ENCODE measurements at places on chromosomes 2 and 18.

GRCh38 chr2:98507461-98507860, 62.8 kb downstream of the INPP4A start:
- no peak for DNase-seq

DNA sequence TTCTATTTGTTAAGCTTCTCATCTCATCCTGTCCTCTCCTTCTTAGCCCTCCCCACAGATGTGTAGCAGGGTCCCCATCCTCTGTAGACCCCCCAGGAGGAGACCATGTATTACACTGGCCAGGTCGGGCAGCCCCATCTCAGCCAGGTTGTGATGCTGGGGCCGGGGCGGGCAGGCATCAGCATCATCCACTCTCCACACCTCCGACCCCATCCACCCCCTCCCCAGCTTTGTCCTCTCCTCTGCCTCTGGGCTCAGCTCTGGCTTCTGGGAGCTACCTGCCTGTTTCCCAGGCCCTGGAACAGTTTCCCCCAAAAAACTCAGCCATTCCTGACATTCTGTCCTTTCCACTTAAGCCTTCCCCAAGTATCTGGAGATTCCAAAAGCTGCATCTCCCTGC, 49.2 kb downstream of the GBX2 start:
- DNase-seq, result no peak

- peak; percentile 64 for DNase-seq
These were observed at the start of gene LIPG for GRCh38 chr18:49561289-49562193. TSS of gene LIPG (plus strand) at chr18:49562057. CDS start at chr18:49562309, 252 bp downstream.

- DNase-seq, result no peak
These were observed 146.4 kb upstream of the COPS8 start for GRCh38 chr2:236939271-236939670.

DNA sequence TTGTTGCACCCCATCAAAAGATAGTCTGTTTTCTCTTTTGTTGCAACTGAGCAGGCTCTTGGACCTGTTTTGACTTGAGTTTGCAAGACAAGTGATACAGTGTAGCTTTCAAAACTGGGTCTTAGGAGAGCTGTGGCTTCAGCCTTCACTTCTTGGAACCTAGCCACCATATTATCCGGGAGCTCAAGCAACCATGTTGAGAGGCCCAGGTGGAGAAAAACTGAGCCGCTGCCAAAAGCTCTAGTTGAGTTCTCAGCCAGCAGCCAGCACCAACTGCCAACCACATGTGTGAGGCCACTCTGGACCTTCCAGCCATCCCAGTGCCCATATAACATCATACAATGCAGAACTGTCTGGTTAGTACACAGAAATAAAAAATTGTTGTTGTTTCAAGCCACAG, 5.4 kb downstream of the CACNB4 start:
- DNase-seq, result no peak

GRCh38 chr2:30643674-30644073, 163.6 kb downstream of the CAPN13 start:
- DNase-seq, result no peak

DNA sequence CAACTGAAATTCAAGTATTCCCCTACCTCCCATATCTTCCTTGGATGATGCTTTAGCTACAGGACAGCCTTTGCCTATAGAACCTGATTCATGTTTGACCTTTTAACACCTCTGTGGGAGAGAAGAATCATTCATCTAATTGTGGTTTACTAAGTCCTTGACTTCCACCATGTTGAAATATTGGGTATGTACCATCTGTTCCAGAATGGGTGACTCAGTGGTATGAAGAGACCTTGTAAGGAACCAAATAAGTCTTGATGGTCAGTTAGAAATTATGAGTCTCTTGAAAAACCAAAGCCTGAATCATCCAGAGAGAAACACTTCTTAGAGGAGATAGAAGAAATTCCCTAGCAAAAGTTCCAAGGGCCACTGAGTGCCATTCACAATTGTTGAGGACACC, 27.5 kb downstream of the STAMBP start:
- DNase-seq, result no peak

DNA sequence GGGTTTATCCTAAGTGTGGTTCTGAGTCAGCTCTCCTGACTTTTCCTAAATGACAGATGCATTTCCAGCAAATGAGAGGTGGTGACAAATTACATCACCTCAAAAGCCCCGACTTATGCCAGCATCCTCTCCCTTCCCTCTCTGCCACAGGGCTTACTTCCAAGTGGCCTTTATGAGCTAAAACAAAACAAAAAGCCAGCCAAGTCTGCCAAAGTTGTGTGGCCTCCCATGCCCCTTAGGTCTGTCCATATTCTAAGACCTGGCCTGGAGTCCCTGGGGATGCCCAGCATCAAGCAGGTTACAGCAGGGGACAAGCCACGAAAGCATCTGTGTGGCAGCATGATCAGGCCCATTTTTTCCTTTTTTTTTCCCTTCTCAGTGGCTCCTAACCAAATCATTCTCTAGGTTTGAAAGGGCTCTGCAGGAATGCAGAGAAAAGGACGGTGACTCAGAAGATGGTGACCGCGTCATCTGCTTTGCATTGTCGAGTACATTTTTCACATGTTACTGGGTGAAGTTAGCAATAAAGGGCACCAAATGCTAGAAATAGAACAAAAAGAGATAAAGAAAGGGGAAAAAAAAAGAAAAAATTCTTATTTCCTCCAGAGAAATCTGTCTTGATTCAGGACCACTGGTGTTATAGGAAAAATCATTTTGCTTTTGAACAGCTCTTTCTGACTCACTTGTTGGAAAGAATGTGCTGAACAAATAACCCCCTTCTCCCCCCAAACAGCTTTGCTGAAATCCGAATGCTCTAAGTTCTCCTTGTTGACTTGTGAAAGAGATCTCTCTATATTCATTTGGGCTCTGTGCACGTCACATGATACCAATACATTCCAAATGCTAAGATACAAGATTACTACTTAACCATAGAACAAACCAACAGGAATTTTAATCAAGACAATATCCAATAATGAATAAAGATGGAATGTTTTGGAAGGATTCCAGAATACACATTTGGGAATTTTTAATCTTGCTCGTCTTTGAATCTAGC, 178.7 kb downstream of the EN1 start:
- DNase-seq, result no peak

DNA sequence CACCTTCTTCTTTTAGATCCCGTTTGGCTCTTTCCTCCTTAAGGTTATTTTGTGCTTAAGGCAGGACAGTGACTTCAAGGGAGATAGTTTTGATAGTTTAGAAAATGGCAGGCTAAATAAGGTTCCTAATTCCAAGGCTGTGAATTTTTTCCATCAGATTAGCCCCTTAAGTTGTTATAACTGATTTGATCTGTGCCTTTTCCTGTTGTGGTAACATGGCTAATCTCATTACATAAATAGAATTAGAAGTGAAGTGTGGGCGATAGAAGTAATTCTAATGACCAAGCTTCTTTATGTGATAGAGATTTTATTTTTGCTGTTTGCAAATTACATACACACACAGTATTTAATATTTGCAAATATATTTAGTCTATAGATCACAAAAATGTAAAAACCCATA, 102.0 kb downstream of the MYO1B start:
- DNase-seq, result no peak

GRCh38 chr2:188414869-188415753, 123.4 kb downstream of the GULP1 start:
- no peak for DNase-seq

DNA sequence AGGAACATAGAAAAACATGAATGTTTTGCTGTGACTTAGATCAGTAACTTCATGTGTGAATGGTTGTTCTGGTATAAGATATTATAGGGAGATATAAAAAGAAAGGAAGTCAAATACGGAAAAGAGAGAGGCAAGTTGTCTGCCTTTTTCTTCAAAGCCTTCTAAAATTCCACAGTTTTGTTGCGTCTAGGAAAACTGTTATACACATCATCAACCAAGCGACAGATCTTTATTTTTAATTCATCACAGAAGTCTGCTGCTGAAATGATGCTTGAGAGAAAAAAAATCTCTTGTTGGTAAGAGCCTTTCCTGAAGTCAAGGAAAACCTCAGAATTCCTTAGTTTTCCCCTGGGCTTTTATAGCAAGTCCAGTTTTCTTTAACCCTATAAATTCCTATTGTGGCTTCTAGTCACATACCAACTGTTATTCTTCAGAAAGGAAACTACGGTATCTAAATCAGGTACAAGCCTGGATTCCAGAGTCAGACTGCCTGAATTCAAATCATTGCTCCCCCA, 36.3 kb upstream of the TANC1 start:
- no peak for DNase-seq

DNA sequence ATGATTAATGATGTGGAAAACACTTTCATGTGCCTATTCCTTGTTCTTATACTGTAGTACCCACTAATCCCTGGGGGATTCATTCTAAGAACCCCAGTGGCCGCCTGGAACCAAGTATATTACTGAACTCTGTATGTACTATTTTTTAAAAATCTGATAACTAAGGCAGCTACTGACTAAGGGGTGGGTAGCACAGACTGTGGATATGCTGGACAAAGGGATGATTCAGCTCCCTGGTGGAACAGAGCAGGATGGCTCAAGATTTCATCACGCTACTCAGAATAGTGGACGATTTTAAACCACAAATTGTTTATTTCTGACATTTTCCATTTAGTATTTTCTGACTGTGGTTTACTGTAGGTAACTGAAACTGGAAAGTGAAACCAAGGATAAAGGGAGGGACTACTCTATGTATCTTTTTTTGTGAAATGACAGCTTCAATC, 41.8 kb upstream of the CDC42EP3 start:
- no peak for DNase-seq

DNA sequence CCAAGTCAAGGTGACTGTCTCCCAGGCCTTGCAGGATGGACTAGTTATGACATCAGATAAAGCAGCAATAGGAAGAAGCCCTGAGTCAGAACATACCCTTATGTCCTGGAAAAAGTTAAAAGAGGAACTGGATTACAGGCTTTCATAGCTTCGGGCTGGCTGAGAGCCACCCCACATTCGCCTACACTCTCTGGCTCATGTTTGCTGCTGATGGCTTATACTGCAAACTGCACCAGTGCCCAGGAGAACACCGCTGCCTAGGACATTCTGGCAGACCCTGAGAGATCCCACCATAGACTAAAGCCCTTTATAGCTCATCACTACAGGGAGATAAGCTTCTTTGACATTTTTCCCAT, 20.3 kb downstream of the SLC8A1 start:
- DNase-seq, result no peak

DNA sequence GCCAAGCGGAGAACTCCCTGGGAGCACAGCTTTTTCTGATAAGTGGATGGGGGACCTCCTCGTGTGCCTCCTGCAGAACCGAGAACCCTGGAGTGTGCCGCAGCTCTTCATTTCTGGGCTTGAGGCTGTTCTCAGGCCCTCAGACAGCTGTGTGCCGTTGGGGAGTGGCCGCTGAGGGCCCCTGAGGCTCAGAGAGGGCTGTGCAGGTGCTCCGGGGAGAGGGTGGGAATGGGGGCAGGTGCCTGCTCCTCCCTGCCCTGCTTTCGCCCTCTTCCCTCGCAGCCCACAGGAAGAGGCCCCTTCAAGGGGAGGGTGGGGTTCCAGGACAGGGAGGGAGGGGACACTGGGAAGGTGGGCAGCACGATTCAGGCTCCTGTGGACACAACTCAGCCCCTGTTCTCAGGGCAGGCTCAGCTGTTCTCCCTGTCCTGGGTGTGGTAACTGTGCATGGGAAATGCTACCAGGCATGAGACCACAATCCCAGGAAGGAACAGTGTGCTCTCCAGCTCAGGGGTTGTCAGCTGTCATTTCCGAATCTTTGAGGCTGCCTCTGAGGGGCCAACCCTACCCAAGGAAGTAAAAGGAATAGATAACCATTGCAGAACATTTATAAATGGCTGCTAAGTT, 11.3 kb downstream of the LCT start:
- DNase-seq, result no peak

DNA sequence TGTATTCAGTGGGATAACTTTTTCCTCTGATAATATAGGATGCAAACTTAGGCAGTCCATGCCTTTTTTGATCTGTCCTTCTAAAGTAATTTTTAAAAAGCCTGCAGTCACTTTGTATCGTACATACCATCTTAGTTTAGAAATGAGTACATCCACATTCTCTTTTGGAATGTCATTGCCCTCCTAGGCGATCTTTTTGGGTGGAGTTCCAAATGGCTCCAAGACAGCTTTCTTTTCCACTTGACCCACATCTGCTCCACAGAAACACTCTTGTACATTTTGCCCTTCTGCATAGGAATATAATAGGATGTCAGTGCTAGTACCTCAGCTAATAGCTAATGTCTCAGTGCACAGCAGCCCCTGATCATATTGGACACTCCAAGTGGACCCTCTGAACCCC, 21.8 kb upstream of the HTR2B start:
- DNase-seq, result no peak

DNA sequence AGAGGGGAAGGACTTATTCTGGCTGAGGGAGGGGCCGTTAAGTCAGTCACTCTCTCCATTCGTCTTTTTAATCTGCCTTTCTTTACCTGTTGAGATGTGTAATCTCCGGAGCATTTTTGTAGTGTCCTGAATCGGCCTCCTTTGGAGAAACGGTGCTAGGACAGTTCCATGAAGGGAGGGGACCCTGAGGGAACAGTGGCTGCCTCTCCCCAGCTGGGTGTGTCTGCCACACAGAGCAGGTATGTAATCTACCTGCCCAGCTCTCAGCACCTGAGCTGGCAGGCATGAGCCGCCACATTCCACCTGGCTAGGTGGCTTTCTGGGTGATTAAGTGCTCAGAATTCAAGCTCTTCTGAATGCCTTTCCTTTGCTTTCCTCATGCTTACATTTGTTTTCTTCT, 131.2 kb downstream of the WDSUB1 start:
- DNase-seq, result no peak

DNA sequence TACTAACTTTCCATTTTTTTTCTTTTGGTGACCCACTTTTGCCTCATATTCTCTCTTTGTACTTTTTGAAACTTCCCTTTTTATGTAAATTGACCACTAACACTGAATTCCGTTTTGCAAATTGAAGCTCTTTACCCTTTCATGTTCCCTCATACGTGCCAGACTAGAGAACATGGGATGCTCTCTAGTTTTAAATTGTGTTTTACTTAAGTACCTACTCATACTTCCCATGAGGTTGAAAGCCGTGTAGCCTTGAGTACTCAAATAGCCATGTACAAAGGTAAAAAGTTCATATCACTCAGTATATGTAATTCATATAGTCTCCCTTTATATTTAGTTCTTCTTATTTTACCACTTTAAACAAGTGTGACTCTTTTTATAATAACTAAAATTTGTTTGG, 119.7 kb downstream of the PIK3C3 start:
- no peak for DNase-seq

DNA sequence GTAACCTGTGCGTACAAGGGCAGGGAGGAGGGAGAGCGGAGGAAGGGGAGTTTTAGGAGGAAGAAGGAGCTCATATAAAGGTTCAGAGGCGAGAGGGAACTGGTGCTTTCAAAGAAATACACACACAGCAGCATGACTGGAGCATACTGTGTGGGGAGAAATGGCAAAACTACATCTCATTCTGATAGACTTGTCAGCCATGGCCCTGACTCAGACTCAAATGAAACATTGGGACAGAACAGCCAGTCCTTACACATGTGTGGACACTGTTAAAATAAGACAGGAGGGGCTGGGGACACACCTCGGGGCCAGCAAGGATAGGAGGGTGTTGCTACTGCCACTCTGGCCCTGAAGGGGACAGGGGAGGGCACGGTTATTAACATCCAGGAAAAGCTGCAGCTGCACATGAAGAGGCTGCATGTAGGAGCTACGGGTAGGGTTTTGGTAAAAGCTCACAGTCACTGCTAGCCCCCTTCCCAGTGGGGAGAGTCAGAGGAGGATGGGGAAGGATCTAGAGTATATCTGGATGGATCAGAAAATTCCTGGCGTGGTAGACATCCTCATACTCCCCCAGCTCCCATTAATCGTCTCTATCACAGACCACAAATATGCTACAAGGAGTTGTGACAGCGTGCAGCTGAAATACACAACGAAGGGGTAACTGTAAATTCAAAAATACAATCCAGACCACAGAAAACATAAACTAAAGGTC, 110.5 kb downstream of the GATA6 start:
- DNase-seq, result no peak
